Stomach (tissue), 19 donors: ENCODE measurements at places on chromosomes 1 and 21. TPM values are rescaled to one million over a fixed set of nuclear protein-coding genes. Genes with fewer than 3 reads are reported as not detected.

Gene KCNT2
- 0.92 TPM for polyA plus RNA-seq

Gene BTBD19
- polyA plus RNA-seq = 2.9 TPM

Gene ACTN2
- polyA plus RNA-seq = 1.9 TPM

Gene SMCP
- not detected for polyA plus RNA-seq

Gene NBPF8
- polyA plus RNA-seq = 3.9 TPM

Gene MTARC2
- 11.3 TPM for polyA plus RNA-seq

Gene LAMB3
- polyA plus RNA-seq = 46.8 TPM

Gene LRRC3
- polyA plus RNA-seq = 1.3 TPM

- DNase-seq = no peak
Observed at GRCh38 chr1:40392221-40392620, 18.7 kb downstream of the SMAP2 start.

DNA sequence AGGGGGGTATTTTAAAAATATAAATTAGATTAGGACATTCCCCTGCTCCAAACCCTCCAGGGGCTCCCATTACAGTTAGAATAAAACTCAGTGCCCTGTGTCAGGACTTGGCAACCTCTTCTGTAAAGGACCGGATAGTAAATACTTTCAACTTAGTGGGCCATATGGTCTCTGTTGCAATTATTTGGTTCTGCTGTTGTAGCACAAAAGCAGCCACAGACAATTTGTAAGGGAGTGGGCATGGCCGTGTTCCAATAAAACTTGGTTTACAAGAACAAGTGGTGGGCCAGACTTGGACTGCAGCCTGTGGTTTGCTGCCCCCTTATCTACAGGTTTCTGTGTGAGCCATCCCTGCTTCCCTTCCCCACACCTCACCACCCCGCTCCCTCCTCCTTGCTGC, 92.0 kb downstream of the ACTL8 start:
- no peak for DNase-seq

- no peak for DNase-seq
Observed at GRCh38 chr1:165383067-165383466, 26.6 kb upstream of the LMX1A start.

- no peak for DNase-seq
Observed at GRCh38 chr1:28601696-28602095, 9.6 kb downstream of the RAB42 start.
